ENCODE measurements at places on chromosomes 7 and 10.

GRCh38 chr10:98030093-98030821 is at the start of gene CRTAC1:
Gene CRTAC1 (minus strand): TSS chr10:98030621. CDS start chr10:98030472, 149 bp downstream.
- DNase-seq = no peak

DNA sequence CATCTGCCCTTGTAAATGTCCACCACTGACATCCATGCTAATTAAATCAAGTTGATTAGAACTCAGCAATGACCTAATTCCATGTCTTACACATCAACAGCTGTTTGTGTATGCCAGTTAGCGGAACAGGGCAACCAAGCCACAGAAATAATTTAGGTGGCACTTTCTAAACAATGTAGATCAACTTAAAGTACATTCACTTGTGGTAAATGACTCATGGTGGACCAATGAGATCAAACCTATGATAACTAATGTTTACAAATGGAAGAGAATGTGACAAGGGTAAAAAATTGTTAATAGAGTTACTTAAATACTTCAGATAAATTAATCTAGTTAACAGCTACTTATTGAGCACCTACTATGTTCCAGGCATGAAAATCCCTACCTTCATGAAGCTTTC is 63.1 kb upstream of the ICA1 start:
- DNase-seq = no peak

- no peak for DNase-seq
These were observed 27.6 kb upstream of the BMS1 start for GRCh38 chr10:42755028-42755451.

GRCh38 chr7:44072364-44073231 is 7.2 kb upstream of the PGAM2 start:
- peak; percentile 61 for DNase-seq

GRCh38 chr10:9615189-9615588 is 1402.5 kb upstream of the CELF2 start:
- no peak for DNase-seq

- no peak for DNase-seq
These were observed 12.3 kb upstream of the ADRB1 start for GRCh38 chr10:114031073-114031972.

GRCh38 chr7:70419526-70420380 is 712.2 kb upstream of the GALNT17 start:
- DNase-seq = no peak

- no peak for DNase-seq
These were observed 438.0 kb downstream of the ETV1 start for GRCh38 chr7:13551503-13551902.

DNA sequence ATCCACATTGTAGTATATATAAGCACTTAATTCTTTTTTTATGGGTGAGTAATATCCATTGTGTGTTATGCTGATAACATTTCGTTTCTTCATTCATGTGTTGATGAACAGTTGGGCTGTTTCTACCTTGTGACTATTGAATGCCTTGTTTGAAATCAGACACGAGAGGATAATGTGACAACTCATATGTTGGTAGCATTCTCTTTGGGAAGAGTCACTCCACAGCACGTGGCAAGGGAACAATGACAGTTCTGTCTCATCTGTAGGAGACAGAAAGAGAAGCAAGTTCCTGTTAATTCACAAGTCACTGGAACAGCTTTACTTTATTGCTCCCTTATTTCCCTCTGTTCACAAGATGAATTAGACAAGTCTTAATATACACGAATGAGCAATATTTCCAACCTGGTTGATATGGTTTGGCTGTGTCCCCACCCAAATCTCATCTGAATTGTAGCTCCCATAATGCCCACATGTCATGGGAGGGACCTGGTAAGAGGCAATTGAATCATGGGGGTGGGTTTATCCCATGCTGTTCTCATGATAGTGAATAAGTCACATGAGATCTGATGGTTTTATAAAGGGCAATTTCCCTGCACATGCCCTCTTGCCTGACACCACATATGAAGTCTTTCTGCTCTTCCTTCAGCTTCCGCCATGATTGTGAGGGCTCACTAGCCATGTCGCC is 125.3 kb downstream of the SEC23IP start:
- DNase-seq = no peak

DNA sequence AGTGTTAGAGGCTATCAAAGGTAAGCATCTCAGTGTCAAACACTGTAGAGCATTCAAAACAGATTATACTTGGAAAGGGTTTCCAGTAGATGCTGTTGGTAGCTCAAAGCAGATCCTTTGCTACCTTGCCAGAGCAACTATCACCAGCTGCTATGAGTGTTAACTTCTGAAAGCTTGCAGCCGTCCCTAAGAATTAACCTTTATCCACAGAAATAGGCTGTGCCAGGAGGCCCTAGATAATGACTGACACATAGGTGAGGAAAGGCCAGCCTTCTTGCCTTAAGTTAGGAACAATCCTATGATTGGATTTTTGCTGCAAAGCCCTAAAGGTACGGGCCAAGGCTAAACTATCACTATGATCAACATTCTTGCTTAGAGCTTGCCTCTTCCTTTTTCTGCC is 263.2 kb downstream of the DGKB start:
- no peak for DNase-seq
